CD4-positive, alpha-beta T cell treated with Interleukin-2 at 100 ng/mL for 4 hours (primary cell): ENCODE measurements at places on chromosomes 12 and 14.

GRCh38 chr12:8661016-8661415 lies 1.6 kb downstream of the MFAP5 start:
- DNase-seq: no peak

DNA sequence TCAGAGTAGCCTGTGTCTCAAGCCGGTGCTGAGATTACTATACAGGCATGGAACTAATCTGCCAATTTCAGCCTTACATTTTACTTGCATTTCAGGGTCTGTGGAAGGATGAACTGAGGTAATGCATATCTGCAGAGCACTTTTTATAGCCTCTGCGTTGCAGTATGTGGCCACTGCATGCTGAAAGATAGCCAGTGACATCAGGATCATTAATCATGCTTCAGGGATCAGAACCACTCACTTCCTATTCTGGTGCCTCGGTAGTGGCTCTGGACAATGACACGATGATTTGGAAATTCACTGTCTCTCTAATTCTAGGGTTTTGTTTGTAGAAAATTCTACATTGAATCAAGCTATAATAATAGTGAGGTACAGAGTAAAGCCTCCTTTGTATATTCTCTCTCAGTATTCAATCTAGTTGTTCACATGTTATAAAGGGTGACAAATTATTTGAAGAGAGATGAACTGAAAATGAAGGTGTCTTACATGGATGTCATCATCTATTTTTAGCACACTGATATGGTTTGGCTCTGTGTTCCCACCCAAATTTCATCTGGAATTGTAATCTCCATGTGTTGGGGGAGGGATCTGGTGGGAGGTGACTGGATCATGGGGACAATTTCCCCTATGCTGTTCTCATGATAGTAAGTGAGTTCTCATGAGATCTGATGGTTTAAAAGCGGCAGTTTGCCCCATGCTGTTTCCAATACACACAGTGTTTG lies 554.3 kb upstream of the MIS18BP1 start:
- DNase-seq: no peak

- peak; percentile 25 for DNase-seq
Observed at GRCh38 chr12:104747955-104748354, 210.1 kb downstream of the SLC41A2 start.

DNA sequence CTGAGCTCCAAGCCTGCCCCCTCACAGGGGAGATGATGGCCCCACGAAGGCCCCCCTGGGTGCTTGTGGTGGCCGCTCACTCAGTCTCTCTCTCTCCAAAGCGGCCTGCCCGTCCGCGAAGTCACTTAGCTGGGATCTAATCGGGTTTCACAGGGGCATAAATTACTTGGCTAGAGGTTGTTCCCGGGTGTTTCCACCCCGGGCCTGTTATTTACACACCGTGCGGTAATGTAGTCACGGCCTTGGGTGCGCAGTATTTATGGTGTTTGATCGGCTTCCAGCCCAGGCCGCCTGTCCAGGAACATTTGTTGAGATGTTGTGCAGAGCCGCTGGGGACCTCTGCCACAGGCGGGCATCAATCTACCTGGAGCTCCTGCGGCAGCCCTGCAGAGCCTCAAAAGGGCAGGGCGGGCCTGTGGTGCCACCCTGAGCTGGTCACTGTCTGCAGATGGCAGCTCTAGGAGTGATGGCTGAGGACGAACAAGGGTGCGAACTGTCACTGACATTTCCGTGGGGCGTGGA lies 91.2 kb downstream of the KIF26A start:
- no peak for DNase-seq

DNA sequence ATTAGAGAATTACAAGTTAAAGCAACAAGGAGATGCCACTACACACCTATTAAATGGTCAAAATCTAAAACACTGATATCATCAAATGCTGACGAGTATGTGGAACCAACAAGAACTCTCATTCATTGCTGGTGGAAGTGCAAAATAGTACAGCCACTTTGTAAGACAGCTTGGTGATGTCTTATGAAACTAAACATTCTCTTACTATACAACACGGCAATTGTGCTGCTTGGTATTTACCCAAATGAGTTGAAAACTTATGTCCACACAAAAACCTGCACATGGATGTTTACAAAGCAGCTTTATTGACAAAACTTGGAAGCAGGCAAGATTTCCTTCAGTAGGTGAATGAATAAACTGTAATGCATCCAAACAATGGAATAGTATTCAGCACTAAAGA lies 3.2 kb downstream of the TMBIM4 start:
- DNase-seq: no peak
